ENCODE measurements at places on chromosomes 2 and 18.

- DNase-seq, result no peak
Measured at GRCh38 chr18:39752351-39752750, 2186.8 kb upstream of the CELF4 start.

GRCh38 chr2:191508738-191509137 is 169.2 kb upstream of the NABP1 start:
- no peak for DNase-seq

- no peak for DNase-seq
Measured at GRCh38 chr2:152465541-152465940, 130.6 kb downstream of the FMNL2 start.

DNA sequence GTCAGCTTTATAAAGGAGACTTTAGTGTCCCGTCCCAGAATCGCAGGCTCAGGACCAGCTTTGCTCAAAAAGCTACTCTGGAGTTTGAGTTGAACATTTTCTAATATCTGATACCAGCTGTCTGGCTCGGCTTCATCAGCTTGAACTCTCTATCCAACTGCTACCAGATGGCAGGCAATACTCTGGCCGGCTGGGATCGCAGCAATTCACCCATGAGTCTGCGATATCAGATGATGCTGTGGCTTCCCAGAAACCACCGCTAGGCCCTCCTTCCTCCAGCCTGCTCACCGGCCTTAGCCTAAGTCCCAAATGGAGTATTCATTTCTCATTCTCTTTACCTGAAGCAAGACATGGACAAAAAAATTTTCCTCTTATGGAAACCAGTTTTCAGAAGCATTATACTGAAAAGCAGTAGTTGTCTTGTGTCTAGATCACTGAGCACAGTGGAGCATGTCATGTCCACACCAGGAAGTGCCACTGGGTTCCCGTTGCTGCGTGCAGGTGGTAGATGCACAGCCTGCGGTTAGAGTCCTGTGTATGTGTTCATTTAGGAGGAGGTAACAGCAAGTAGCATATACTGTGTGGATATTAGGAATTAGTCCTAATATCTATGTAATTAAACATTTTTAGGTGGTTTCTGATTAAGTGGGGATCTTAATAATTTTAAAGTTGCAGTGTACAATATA is 162.0 kb upstream of the SOX11 start:
- DNase-seq, result no peak

DNA sequence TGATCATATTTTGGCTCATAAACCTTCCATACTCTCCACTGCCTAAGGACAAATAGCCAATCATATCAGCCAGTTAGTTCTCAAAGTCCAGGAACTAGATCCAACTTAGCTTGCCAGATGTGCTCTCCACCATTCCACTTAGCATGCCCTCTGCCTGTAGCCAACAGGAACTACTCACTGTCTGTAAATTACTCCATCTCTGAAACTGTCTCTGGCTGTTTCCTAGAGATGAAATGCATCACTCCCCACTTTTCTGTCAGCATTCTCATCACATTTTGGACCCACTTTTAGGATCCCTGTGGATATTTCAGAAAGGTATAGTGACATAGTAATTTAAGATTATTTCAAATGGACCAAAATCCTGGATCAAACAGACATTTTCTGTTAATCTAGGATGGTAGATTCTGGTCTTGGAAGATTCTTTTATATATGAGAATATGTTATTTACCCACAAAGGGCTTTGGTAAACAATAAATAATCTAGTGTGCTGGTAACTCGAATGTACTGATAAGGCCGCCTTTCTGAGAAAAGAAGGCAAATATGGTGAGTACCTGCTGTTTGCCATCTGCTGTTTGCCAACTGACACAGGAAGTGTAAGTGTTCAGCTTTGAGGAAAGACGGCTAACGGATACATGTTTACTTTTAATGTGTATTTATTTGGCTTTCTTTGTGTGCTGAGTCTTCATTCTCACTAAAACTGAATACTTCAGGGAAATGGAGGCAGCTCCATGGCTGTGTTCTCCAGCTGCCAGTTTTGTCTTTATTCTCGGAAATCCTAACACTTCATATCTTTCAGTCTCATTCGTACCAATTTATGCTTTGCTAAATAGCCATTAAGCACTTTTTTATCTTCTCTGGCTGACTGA is 79.5 kb downstream of the EVA1A start:
- DNase-seq, result no peak

- no peak for DNase-seq
Measured at GRCh38 chr18:27728659-27729058, 448.3 kb downstream of the CDH2 start.

GRCh38 chr2:83186105-83186760 is 1272.8 kb downstream of the SUCLG1 start:
- no peak for DNase-seq

GRCh38 chr18:13525381-13526029 is 200.9 kb downstream of the FAM210A start:
- no peak for DNase-seq

DNA sequence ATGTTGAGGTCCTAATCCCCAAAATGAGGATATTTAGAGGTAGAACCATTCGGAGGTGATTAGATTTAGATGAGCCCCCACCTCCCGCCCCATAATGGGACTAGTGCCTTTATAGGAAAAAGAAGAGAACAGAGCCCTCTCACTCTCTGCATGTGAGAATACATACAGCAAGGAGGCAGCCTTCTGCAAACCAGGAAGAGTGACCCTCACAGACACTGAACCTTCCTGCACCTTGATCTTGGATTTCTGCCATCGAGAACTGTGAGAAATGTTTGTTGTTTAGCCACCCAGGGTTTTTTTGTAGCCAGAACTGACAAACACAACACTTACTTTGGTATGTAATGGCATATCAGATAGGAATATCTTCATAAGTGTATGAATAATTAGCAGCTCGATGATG is 83.7 kb downstream of the XIRP2 start:
- no peak for DNase-seq

DNA sequence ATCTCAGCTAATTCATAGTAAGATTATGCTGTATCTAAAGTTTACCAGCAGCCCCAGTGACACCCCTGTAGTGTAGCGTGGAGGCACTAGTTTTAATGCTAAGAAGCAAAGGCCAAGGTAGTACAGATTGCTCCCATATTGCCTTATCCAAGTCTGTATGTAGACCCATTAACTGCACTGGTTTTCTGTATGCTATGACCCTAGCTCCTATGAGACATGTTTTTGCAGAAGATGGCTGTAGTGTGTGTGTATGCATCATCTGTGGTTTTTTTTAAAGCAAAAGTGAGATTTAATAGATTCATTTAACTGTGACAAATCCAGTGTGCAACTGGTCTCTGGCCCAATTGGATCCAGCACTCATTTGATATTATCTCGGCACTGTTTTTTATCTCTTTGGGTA is 86.5 kb downstream of the HAUS1 start:
- DNase-seq, result no peak

DNA sequence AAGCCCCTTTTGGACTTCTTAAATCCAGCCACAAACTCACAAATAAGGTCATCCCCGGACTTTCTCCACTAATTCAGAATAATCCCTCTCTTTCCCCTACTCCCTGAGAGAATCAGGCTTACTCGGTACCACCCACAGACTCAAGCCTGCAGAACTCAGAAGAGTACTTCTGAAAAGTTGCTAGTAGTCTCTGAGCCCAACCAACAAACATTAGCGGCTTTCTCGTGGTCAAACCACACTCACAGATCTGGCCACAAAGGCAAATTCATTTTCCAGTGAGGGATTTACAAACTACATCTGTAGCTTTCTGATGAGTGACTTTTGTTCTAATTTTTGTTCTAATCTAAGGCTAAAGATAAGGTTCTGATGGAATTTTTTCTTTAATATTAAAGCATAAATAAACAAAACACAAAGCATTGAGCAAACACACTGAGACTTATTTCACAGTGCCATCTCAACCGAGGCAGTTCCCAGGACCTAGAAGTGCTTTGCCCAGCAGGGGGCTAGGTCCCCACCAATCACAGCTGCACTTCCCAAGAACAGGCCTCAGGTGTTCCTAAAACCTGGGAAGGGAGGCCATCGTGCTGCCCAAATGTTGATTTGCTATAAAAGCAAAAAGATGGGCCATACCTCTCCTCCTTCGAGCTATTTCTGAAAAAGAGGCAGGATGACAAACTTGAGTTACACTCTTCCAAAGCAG is 110.7 kb downstream of the COLEC12 start:
- no peak for DNase-seq
